ENCODE measurements at places on chromosomes 3 and 15.

- DNase-seq = no peak
Measured at GRCh38 chr3:180287703-180288102, 251.0 kb upstream of the PEX5L start.

DNA sequence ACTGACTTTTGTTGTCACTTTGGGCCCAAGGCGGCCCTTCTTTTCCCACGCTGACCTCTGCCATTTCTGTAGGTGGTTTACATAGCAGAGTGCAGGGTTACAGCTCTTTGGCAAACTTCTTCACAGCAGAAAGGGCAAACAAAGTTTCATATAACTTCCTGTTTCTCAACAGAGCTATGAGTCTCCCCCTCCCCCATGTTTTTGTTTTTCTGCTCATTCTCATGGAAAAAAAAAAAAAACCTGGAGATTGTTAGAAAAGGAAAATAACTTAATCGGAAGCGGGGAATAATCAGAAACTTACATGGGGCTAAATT lies 342.0 kb upstream of the NR2F2 start:
- DNase-seq = no peak

GRCh38 chr3:130470126-130470525 lies 46.9 kb upstream of the COL6A6 start:
- DNase-seq = no peak

DNA sequence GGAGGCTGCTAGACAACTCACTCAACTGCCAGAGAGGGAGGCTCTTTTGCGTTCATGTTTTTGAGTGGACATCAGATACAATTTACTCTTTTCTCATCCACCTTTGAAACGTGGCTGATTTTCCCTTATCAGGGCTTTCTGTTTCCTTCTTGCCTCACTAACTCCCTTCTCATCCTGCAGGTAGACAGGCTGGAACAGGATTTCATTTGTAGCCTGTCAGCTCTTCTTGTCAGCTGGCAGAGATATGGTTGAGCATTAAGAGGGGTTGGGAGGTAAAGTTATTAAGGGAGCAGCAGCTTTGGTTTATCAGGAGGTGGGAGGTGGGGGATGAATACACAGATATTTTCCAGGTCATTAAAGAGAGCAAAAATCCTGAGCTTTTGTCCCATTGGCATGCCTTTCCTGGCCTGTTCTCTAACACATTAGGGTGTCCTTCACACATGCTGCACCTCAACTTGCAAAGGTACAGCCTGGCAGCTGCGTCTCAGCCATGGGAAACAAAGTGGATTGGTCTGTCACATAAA lies 73.5 kb downstream of the PPM1L start:
- no peak for DNase-seq

GRCh38 chr3:13500133-13500885 lies 20.2 kb downstream of the HDAC11 start:
- no peak for DNase-seq

GRCh38 chr3:13517253-13517977 lies 31.5 kb upstream of the FBLN2 start:
- no peak for DNase-seq

DNA sequence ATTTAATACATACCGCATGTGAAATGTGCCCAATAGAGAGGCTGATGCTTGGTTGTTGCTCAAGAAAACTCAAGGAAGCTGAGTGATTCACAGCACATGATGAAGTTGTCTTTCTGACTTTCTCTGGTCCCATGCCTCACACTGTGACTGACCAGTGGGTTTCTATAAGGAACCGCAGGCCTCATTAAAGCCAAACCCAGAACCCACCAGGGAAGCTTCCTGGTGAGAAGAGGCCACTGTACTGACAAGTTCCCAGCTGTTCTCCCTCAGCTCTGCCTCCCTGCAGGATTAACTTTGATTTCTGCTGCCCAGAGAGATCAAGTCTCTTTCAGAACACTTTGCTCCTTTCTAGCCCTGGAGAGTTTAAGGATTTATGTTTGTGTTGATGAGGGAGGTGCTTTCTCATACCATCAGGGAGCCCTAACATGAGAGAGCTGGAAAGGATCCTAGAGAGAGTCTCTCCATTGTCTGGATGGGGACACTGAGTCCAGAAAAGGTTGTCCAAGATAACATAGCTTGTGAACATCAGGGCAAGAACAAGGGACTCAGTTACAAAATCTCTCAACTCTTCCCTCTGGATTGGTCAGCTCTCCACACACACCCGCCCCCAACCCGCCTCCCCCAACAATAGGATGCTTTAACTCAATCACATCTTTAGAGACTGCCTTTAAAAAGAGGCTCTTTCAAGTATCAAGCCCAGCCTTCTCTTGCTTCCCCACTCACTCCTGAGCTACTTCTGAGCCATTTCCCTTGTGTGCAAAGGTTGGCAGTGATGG lies 303.2 kb upstream of the TLE3 start:
- no peak for DNase-seq

GRCh38 chr3:188437926-188438325 lies 284.0 kb downstream of the LPP start:
- no peak for DNase-seq

Data from activated CD4-positive, alpha-beta T cell treated with anti-CD3 and anti-CD28 coated beads for 1 hour (primary cell).